Stimulated activated CD4-positive, alpha-beta T cell treated with anti-CD3 and anti-CD28 coated beads, Interleukin-1b, Interleukin-23, amount 100 ng/mL, for 1 hour (primary cell): ENCODE measurements at places on chromosomes 5 and 9.

GRCh38 chr5:164941132-164941531 is 1435.7 kb downstream of the MAT2B start:
- no peak for DNase-seq

GRCh38 chr9:77883846-77884771 is 147.5 kb downstream of the GNAQ start:
- no peak for DNase-seq

GRCh38 chr9:92974161-92974661 is 26.9 kb downstream of the FGD3 start:
- no peak for DNase-seq

DNA sequence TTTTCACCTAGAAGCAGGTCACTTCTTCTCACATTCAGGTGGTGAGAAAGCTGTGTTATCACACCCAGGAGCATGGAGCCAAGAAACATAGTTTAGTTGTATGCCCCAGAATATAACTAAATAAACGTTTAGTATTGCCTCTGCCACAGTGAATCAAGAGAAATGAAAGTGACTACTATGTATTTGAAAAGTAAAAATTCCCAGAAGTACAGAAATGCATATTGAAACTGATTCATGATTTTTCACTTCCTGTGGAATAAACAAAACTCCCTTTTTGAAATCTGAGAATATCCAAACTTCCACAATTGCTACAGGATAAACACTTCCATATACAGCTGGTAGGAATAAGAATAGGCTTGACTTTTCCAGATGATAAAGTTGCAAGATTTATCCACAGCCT is 15.3 kb upstream of the NINJ1 start:
- DNase-seq: no peak

DNA sequence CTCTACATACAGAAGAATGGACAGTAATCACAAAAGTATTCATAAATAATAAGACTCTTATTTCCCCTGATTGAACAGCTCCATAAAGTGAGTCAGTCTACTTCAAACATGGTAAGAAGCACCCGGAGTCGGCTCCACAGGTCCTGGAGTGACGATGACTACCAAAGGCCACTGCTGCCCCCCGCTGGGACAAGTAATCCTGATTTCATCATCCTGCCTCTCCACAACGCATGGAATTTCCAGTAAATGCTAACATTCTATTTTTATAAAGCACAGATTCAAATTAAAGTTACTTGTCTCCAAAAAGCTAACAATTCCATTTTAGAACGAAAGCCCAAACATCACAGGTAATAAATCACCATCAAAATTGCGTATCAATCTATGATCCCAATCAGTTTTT is 16.2 kb downstream of the ATPSCKMT start:
- no peak for DNase-seq

DNA sequence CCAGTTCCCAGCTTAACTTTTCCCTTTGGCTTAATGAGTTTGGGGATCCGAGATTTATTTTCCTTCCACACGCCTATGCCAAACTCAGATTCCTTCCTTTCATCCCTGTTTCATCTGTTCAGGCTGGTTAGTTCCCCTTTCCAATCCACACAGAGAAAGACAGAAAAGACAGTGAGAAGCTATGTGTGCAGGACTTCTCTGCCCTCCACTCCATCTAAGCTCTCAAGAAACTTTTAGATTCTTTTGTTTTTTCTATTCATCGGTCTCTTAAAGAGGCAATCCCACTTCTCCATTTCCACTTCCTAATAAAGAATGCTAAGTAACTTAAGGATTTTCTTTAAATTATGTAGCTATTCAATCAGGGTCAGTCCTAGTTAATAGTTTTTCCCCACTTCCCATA is 11.2 kb downstream of the ITGA1 start:
- no peak for DNase-seq

DNA sequence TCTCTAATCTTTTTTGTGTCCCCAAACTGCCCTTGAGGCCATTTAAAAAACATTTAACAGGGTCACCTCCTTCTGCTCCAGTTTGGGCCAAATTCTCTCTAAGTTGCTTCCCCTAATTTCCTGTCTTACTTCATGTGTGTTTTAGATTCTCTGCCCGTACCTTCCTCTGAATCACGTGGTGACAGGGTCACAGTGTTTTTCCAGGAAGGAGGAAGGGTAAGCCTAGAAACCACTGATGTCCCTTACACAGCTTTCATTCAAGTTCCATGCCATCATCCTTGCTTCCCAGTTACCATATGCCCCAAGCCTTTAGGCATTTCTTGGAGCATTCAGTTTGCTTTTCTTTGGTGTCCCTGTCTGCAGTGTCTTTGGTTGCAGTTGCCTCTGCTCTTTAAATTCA is 42.4 kb upstream of the MACIR start:
- DNase-seq: no peak

DNA sequence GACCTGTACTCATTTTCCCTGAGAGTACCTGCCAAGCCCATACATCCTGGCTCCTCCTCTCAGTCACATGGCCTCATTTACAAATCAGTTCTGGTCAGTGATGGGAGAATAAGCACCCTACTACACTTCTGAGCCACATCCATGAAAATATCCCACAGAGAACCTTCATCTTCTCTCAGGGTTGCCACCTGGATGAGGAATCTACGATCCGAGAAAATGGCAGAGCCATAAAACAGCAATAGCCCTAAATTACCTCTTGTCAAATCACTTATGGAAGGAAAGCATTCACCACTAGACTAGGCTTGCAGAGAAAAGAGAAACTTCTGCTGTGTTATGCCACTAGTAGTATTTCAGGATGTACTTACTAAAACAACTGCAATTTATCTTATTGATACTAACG is 324.8 kb downstream of the BNC2 start:
- no peak for DNase-seq

DNA sequence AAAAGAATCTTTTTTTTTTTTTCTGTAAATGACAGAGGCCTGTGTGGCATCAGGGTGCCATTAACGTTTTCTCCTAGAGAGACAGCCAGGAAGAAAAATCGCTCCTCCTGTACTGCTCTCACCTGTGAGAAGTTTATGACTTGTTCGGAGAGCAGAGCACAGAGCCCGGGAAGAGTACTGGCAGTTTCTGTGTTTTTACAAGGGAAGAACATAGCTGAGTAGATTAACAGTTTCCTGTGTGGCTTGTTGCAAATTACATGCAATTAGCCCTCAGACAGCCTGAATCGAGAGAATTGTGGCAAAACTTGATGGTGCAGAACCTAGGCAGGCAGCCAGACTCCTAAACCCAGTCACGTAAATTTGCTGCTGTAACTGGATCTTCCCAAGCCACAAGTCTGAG is 32.1 kb downstream of the PRKACG start:
- no peak for DNase-seq

GRCh38 chr9:108468364-108468763 is 387.4 kb downstream of the ACTL7B start:
- no peak for DNase-seq

DNA sequence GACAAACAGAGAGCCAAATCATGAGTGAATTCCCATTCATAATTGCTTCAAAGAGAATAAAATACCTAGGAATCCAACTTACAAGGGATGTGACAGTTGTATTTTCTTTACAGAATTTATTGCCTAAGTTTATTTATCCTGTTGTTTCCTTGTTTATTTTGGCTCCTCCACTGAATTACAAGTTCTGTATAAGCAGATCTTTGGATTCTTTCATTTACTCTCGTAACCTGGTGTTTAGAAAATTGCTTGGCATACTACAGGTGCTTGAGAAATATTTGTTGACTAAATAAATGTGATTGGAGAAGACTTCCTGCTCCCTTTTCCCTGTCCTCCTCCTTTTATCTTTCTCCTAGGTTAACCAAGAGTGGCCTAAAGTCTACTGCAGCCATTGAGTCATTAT is 455.6 kb downstream of the TMEM38B start:
- no peak for DNase-seq

- no peak for DNase-seq
Measured at GRCh38 chr5:124154714-124155113, 591.7 kb downstream of the ZNF608 start.

DNA sequence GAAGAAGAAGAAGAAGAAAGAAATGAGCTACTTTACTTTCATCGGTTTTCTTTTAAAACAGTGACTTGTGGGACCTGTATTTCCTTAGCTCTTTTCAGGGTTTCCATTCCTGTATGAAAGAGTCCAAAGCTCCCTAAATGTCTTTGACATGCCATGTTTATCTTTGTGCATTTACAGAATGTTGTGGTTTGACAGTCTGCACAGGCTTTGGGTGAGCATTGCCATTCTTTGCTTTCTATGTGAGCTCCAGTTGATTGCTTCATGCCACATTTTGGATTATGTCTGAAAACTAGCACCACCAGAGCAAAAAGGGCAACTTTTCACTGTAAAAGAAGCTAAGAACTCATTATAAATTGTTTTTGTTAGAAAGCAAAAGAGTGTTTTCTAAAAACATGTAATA is 733.4 kb downstream of the TLE4 start:
- DNase-seq: no peak
